CD4-positive, alpha-beta T cell treated with Interleukin-15 for 4 hours (primary cell): ENCODE measurements at places on chromosomes 5 and 9.

DNA sequence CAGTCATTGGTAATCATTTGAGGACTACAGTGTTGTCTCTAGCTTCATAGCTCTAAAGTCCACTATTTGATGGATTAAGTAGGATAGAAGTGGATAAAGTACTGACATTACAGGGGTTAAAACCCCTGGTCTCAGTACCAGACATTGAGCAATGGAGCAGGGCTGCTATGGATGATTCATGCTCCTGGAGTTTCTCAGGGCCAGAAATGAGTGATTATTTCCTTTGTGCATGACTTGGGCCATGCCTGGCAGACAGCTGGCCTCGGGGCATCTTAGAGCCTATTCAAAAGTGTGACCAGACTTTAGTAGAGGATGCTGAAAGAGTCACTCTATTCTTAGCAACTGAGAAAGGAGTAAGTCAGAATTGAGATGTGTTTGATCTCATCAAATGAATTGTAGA is 350.7 kb upstream of the TLE4 start:
- DNase-seq: no peak

DNA sequence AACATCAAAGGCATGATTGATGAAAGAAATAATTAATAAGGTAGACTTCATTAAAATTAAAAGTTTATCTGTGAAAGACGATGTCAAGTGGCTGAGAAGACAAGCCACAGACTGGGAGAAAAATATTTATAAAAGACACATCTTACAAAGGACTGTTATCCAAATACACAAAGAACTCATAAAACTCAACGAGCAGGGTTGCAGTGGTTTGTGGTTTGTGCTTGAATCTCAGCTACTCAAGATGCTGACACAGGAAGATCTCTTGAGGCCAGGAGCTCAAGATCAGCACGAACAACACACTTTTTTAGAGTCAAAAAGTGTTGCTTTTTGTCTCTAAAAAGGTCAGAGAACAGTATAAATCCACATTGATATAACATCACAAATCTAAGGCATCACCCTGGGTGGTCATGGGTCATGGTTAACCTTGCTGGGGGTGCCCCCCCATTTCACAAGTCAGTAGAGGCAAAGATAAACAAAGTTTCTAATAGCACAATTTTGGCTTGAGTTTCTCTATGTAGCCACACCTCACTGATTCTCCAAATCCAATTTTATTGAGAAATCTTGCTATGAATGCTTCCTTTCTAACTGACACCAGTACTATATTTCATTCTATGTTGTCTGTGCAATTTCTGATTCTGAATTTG is 342.9 kb upstream of the RPS23 start:
- DNase-seq: no peak

GRCh38 chr5:176361437-176362232 is at the start of gene KIAA1191:
Gene KIAA1191 (minus strand): TSS chr5:176361764. CDS start chr5:176359508, 2,256 bp downstream.
- peak; percentile 95 for DNase-seq

- no peak for DNase-seq
These were observed 400 bp downstream of the HCN1 start for GRCh38 chr5:45695804-45696156.

DNA sequence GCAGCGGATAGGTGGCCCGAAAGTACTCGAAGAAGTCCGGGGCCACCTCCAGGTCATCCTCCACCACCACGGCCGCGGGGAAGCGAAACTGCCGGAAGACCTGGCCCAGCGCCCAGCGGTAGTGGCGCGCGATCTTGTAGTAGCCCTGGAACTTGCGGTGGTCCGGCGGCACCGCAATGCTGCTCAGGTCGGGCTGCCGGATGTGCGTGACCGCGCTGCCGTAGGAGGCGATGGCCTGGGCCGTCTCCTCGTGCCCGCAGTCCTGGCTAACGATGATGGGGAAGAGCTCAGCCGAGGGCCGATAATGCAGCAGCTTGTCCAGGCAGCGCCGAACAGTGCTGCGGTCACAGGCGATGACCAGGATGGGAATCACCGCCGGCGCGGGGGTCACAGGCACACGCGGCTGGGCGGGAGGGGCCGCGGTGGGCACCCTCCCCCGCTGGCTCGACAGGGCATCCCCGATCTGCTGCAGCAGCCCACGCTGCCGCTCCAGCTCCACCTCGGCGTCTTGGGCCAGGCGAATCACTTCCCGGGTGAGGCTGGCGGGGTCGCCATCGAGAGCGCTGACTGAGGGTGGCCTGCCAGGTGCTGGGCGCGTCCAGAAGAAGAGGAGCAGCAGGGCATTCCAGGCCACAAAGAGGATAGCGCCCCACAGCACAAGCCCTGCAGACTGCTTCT is 10.2 kb downstream of the MGAT1 start:
- no peak for DNase-seq

DNA sequence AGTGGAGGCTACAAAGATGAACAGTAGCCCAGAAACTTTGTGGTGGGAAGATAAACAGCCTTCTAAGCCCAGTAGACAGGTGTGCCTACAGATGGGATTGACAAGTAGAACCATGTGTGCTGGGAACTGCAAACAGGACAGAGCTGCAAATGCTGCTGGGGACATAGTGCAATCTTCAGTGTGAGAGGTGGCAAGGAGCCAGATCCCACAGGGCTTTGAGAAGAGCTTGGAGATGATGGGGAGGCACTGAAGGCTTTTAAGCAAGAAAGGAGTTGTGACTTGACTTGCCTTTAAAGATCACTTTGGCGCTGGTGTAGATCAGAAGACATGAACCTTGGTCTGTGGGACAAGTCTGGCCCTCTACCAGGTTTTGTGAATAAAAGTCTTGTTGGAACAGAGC is 675.2 kb downstream of the ACTL7B start:
- DNase-seq: no peak

DNA sequence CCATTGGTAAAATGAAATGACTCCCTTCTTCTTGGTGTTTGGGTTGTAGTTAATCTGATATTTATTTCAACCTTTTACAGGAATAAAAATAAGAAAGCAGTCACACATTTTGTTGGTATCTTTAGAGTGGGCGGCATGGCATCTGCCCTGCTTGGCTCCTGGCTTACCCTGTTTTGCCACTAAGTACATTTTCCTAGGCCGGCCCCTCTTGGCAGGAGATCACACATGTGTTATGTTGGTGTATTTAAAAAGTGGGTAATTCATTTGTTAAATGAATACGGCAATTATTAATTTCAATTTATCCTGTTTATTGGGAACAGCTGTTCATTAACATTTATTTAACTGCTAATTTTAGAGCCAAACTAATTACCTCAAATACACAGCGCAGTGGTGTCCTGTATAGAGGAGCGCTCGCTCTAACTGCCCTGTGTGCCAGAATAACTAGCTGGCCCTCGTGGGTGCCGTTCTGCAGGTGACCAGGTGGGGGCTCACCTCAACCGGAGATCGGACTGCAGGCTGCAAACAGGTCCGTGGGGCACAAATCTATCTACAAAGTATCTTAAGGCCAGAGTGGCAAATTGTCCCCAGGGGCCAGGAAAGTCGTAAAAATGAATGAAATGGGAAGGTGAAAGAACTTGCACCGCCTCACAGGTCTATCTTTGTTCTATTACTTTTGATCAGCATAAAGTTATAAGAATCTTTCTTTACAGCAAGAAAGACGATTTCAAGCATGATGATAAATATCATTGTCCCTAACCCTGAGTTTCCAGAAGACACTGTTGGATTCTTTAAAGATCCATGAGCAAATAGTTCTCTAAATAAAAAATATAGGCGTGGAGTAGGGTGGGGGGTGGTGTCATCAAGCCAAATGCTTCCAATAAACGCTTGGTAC is 26.2 kb upstream of the GPR151 start:
- peak; percentile 63 for DNase-seq

DNA sequence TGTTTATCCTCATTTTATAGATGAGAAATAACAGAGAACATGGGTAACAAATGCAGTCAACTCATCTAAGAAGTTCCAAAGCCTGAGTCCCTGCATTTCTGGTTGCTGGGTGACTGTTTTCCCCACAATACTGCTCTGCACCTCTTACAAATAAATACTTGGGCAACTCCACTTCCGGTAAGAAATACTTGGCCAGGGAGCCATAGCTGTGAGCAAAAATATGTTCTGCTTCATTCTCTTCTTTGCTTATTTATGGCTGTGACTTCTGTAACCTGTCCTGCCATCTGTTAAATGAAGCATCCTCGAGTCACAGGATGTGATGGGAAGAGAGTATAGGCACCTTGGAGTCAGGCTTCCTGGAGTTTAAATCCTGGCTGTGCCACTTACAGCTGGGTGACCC is 49.9 kb downstream of the GDNF start:
- no peak for DNase-seq

- DNase-seq: no peak
These were observed 150.5 kb downstream of the GAPVD1 start for GRCh38 chr9:125412166-125412565.

DNA sequence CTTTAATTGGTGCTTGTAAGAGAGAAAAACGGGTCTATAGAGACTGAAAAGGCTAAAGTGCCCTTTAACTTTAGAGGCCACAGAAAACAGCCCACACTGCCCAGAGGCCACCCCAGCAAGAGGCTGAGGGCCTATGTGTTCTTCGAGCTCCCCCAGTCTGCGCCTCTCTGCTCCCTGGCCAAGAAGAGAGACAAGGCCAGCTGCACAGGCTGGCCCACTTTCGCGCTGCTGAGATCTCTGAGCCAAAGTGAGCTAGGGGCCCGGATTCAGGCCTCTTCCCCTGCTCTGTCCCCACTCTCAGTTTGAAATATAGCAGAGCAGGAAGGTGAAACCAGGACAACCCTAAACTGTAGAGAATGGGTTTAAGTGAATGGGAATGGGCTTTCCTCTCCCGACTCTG is 132.0 kb upstream of the TRIM32 start:
- no peak for DNase-seq

DNA sequence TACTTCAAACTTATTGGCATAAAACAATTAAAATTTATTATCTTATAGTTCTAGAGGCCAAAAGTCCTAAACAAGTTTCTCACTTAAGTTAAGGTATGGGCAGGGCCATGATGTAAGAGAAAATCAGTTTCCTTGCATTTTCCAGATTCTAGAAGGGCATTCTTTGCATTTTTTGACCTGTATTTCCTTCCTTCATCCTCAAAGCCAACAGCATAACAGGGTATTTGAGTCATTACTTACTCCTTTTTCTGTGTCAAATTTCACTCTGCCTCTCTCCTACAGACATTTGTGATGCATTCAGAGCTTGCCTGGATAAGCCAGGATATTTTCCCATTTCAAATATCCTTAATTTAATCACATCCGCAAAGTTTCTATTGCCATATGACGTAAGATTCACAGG is 1499.0 kb downstream of the EFNA5 start:
- DNase-seq: no peak

DNA sequence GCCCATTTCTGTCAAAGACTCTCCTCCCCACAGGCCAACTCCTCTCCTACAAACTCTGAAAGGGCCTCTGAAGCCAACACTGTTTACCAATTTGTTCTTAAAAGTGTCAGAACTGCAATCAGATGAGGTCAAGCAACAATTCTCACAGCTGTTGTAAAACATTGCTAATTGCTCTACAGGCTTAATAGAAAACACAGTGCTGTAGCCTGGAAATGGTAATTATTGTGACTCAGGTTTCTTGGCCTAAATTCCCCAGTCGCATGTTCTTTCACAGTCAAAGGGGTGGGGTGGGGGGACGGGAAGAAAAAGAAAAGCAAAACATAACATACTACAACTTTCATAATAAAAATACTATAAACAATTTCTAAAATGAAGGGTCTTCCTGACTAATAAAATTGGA is 343.2 kb downstream of the DMAC1 start:
- DNase-seq: no peak

DNA sequence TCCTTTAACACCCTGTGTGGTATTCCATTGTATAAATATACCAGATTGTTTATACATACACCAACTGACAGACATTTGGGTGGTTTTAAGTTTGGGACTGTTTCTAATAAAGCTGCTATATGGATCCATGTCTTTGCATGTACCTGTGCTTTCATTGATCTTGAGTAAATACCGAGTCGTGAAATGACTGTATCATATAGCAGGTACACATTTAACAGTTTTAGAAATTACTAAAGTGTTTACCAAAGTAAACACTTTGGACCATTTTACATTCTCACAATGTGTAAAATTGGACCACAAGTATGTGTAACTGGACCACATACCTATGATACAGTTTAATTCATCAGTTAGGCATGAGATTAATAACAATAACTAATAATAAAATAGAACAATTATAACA is 175.2 kb downstream of the FBXL17 start:
- no peak for DNase-seq

DNA sequence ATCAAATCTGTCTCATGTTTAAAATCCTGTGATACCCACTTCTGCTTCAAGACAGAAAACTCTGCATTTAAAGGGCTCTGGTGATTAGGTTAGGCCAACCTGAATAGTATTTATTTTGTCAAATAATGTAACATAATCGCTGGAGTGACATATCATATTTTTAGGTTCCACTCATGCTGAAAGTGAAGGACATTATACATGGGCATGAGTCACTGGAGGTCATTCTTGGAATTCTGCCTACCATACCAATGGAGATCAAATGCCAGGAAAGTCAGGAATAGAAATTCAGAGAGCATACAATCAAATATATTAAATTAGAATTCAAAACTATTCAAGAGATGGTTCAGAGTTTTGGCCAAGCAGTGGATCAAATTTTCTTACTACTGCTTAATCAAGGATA is 97.1 kb upstream of the PRSS3 start:
- no peak for DNase-seq

- DNase-seq: no peak
These were observed 48.9 kb upstream of the TDRD7 start for GRCh38 chr9:97362777-97363545.

DNA sequence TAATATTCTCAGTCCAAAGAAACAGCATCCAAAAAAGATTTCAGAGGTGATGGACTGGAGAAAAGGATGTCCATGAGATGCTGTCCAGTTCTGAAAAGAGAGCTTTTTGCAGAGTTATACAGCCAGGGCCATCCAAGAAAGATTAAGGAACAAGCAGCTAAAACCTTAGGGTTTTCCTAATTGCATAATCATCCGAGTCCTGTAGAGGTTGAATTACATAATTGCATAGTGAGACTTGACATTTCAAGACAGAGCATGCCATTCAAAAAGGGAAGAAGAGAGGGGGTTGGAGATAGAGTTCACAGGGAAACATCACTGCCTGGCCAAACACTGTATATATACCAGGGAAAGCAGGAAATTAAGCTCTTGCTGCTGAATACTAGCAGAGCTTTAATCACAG is 1729.2 kb upstream of the WWC1 start:
- DNase-seq: no peak

- no peak for DNase-seq
These were observed 8.4 kb downstream of the LMX1B start for GRCh38 chr9:126621919-126622735.

- DNase-seq: no peak
These were observed 140.2 kb downstream of the DENND1A start for GRCh38 chr9:123789554-123790292.

GRCh38 chr5:60066502-60066901 is 173.0 kb upstream of the PDE4D start:
- DNase-seq: no peak

GRCh38 chr5:56244627-56245026 is 11.5 kb upstream of the ANKRD55 start:
- no peak for DNase-seq

GRCh38 chr5:20949636-20950035 is 961.6 kb upstream of the CDH18 start:
- DNase-seq: no peak

DNA sequence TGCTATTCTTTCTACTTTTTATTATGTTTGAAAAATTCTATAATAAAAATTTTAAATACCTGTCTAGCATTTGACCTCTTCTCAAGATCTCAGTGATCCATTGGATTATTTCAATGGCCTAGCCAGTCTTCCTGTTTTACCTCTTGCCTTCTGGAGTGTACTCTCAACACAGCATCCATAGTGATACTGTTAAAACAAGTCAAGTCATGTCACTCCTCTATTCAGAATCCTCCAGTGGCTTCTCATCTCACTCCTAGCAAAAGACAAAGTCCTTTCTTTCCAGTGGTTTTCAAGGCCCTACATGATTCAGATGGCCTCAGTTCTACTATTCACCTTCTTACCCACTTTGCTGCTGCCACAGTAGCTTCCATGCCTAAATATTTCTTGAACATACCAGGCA is 1.8 kb downstream of the MARVELD2 start:
- DNase-seq: no peak
